ENCODE measurements at places on chromosomes 3 and 15.
A peak's percentile ranks its signal among the peaks of the same experiment; 100 is the strongest.

- DNase-seq, result no peak
These were observed 207.7 kb upstream of the CFAP20DC start for GRCh38 chr3:59257506-59257905.

DNA sequence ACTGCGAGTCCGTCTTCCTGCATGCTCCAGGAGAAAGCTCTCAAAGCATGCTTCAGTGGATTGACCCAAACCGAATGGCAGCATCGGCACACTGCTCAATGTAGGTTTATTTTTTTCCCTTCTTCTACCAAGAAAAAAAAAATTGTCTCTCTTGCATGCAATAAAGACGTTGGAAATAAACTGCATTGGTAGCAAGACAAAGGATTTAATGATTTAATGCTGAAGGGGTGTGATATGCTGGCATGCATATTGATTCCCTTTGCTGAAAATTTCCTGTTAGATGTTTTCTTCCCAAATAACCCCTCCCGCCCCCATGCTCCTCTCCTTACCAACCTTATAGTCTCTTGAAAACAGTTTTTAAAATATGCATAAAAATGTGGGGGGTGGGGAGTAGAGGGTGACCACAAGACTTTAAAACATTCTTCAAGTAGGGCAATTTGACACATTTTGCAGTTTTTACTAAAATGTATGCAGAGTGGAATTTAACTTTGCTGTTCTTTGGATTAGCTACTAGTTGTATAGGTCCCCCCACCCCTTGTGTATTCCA is 799 bp downstream of the RARB start:
- no peak for DNase-seq

- no peak for DNase-seq
These were observed 193.8 kb downstream of the ABHD5 start for GRCh38 chr3:43884581-43884980.

GRCh38 chr15:24916305-24917009 is 38.3 kb upstream of the SNRPN start:
- DNase-seq, result no peak

DNA sequence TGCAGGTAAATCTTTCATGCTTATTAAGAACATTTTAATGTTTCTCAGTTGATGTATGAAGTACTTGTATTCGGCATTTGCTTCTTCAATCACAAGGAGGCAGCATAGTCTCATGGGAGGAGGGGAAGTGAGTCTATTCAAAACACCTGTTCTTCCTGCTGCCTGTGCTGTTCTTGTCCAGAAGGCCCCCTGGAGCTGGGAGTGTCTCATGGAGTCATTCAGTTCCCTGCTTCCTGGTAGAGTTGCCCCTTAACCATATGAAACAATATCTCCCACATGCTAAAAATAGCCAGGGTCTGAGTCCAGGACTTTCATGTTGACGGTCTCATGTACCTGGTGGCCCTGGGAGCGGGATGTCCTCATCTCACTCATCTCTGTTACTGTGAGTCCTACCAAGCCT is 15.5 kb upstream of the PPP1R2 start:
- DNase-seq, result no peak

DNA sequence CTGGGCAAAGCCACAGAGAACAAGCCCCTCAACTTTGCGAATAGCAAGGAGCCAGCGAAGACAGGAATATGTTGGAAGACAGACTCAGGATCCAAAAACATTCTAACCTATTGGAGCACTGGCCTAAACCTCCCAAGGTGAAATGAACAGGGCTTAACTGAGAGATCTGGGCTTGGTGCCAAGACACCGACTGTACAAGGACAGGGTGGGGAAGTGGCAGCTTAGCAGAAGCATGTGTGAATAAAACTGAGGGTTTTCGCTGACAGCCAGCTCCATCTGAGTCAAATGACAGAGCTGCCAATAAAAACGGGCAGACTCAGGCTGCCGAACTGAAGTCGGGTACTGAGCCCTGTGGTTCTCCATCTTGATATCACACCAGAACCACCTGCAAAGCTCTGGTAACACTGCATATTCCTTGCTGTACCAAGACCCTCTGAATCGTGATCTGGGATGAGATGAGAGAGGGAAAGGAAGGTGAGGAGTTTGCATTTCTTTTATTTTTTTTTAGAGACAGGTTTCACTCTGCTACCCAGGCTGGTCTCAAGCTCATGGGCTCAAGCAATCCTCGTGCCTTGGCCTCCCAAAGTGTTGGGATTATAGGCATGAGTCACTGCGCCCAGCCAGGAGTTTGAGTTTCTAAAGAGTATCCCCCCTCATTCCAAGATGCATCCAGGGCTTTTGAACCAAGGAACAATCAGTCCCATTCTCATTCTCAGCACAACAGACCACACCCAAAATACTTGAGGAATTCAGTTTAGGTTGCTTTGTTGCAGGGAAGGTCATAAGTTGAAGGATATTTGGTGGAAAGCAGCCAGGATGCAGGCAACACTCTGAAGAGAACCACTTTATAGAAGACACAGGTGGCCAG is 6.0 kb upstream of the PLCB2 start:
- no peak for DNase-seq

GRCh38 chr15:76337059-76337695 is 604 bp downstream of the ISL2 start:
- no peak for DNase-seq

DNA sequence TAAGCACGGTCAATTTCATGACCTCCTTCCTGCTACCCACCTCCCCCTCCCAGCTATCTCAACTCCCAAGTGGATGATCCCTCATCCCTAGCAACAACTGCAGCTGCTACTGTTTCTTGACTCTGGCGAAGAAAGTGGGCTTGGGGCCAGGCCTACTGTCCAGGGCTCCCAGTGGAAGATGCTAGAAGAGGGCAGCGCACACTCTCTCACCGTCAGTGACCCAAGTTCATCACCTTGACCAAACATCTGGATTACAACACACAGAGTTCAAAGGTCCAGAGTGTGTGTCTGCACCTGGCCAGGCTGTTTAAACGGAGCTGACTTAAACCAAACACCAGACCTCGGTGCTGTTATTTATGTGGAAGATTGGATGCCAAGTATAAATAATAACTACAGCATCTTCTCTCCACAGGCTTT is 385.6 kb downstream of the SHQ1 start:
- no peak for DNase-seq

GRCh38 chr3:98109807-98110549 is 20.5 kb upstream of the OR5H1 start:
- DNase-seq, result no peak

DNA sequence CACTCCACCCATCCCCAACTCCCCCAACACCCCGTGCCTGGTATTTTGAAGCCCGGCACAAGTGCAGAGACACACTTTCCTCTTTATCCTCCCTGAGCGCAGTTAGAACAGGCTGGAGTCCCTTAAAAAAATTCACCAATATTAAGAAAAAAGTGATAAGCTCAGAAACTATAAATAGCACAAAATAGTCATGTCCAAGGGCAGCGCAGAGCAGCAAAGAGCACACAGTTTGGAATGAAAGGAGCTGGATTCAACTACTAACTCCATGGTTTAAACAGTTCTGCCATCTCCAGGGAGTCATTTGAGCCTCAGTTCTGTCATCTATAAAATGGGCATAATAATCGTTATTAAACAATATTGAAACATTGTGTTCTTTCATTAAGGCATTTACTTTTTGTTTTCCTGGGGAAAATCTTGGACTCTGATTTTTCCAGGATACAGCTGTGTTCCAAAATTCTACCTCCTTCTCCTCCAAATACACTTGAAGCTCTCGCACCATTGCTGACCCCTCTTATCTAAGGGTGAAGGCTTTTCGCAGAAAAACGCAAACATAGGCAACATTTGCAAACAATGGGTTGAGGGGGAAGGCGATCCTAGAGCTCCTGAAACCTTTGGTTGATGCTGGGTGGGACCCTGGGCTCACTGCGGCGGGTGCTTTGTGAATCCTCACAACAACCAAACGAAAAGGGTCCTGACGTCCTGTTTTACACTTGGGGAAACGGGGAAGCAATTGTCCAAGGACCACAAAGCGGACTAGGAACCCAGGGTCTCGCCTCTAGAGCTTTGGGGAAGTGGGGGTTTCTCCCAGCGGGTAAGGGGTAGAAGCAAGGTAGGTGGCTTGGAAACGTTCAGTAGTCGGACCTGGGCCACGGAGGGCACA is 41.8 kb downstream of the EPHB3 start:
- DNase-seq, result no peak

- no peak for DNase-seq
These were observed 673.9 kb upstream of the NR2F2 start for GRCh38 chr15:95656595-95656994.

GRCh38 chr3:98521897-98522543 is 682 bp downstream of the CLDND1 start:
- peak; percentile 31 for DNase-seq

DNA sequence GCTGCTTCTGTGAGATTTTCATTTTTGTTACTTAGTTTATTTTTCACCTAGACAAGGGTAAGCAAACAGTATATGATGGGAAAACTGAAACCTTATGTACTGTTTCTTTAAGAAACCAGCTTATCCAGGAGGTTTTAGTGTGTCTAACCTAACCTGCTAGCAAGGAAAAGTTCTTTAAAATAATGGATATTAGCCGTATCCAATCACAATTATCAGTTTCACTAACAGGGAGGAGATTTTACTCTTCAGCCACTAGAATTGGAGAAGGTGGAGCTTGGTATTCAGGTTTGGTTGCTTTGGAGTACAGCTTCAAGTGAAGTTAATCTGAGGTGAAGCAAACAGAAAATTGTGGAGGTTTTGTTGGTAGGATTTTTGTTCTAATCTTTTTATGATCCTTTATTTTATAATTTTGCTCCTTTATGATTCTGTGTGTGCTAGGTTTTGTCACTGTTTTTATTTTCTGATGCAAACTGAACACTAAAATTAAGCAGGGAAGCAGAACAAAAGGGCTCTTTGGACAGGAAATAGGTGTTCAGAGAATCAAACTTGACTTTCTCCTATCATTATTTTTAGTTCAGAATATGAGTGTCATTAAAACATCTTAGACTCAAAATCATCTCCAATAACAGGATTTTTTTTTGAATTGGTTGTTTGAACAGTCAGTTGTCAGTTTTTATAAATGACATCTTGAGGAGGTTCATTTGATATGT is 13.0 kb downstream of the ZFAND6 start:
- no peak for DNase-seq

GRCh38 chr3:145889730-145890129 is 271.3 kb downstream of the PLOD2 start:
- no peak for DNase-seq

DNA sequence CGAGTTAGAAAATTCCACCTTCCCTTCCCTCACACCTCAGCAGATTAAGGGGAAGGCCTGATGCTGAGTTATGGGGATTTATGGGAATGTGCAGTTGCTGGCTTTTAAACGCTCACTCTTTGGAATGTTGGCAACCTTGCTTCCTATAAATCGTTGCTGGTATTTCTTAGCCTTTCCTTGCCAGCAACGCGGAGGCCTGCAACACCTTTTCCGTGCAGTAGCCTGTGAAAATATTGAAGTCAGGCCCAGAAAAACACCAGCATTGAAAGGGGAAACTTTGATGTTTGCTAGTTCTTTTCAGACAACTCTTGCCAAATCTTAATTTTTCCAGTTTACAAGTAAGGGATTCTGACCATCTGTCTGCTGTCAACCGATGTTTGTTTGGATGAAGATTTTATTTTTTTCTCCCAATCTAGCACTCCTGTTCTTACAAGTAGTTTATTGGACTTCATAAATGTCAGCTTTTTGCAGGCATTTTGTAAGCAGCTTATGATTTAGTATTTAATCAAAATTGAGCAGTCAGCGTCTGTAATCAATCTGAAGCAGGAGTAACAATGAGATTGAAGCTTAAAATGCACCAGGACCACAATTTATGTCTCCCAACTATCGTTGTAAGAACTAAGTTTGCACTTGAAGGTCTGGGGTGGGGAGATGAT is 251.0 kb downstream of the RPLP1 start:
- no peak for DNase-seq

GRCh38 chr15:70566989-70567388 is 196.4 kb downstream of the UACA start:
- DNase-seq, result no peak

DNA sequence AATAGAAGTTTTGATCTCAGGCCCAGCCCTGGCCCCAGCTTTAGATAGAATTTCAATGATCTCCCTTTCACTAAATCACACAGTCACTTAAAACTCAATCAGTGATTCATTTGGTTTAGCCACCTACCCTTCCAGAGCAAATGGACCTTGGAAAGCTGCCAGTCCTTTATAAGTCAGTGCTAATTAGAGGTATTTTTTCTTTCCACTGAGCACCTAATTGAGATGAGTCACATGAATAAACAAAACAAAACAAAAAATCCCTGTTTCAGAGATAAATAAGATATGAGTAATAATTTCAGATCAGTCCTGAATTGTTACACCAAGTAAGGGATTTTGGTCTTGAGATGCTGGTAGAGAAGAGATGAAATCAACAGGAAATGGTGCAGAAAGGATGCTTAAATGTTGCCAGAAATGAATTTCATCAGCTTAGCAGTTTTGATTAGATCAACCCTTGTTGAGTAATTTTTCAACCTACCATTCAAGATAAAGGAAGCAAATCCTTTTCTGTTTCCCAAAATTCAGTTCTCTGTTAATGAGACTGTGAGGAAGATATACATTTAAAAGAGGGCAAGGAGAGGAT is 352.0 kb upstream of the COL8A1 start:
- no peak for DNase-seq

DNA sequence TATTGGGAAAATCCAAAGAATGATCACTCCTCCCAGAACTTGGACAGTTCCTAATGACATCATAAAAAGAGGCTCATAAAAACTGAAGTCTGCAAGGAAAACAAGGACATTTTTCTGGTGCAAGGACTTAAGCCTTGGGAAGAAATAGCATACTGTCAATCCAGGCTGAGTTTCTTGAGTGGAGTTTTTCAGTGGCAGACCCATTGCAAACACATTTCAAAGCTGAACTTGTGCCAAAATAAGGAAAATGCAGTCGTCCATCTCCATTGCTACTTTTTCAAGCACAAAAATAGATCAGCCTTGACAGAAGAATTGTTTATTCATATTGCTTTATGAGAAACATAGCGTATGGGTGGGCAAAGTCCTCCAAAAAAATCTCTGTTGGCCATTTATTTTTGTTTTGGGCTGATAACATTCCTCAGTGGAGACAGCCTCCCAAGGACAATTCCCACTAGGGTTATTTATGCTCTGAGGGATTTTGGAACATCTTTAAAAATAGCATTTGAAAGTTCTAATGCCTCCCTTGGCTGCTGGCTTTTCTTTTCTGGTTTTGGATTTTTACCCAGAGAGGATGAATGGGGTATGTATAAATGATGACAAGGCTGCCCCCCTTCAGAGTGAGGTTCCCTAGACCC is 220.0 kb downstream of the CADPS start:
- no peak for DNase-seq

- no peak for DNase-seq
These were observed 38.7 kb downstream of the SENP8 start for GRCh38 chr15:72156928-72157327.

All from stimulated activated CD4-positive, alpha-beta T cell treated with anti-CD3 and anti-CD28 coated beads, Interleukin-4, amount 100 ng/mL, for 4 hours (primary cell).